ENCODE measurements at places on chromosomes 1 and 21.

GRCh38 chr1:101112051-101112780 lies 86.6 kb upstream of the DPH5 start:
- DNase-seq, result peak; percentile 52

DNA sequence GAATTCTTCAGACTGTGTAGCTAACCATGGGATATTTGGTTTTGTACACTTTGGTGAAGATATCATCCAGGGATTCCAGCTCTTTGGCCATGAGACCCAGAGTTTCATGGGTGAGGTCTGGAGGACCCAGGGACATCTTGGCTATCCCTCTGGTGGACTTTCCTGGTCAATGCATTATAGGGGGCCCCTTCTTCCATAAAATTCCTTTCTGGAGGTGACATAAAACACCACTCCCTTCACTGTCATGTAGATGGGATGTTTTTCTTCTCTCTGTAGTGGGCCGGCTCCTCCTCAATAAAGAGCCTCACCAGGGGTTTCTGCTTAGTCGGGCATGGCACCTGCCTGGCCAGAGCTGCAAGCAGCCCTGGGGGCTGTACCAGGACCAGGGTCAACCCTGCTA lies 2.2 kb downstream of the ATPAF1 start:
- no peak for DNase-seq

GRCh38 chr1:213507472-213508223 lies 456.6 kb downstream of the RPS6KC1 start:
- no peak for DNase-seq

- no peak for DNase-seq
Measured at GRCh38 chr1:94503153-94503552, 38.4 kb downstream of the F3 start.

GRCh38 chr1:230827081-230827681 lies 41.1 kb downstream of the C1orf198 start:
- no peak for DNase-seq

DNA sequence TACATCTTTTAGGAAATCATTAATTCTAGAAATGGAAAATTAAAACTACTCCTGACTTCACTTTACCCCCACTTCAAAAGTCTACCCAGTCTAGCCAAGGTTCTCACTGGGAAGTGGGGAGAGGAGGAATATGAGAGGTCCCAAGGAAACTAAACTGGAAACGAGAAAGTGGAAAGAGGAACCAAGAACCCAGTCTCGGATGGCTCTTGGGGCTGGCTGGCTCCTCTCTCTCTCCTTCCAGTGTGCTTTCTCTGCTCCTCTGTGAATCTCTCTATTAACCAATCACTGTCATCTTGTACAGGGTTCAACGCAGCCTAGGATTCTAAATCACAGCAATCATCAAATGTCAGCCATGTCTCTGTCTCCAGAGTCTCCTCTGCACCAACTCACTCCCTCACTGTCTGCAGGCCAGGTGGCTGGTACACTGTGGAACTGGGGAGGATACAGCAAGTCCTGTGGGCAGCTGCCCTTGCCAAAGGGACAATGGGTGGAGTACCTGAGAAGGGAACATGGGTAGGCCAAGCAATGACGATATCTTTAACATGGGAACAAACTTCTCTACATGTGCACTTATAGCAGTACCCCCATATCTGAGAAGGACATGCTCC lies 33.7 kb downstream of the GNB1 start:
- DNase-seq, result no peak

GRCh38 chr1:55645270-55645669 lies 430.1 kb upstream of the USP24 start:
- no peak for DNase-seq

- DNase-seq, result no peak
Measured at GRCh38 chr1:11654939-11655808, 497 bp downstream of the FBXO44 start.
